ENCODE measurements at places on chromosomes 1 and 21.
A peak's percentile ranks its signal among the peaks of the same experiment; 100 is the strongest.

- DNase-seq, result peak; percentile 58
Observed at GRCh38 chr1:169529068-169529642, 43.4 kb upstream of the SLC19A2 start.

- DNase-seq, result no peak
Observed at GRCh38 chr1:245875581-245876261, 631.4 kb downstream of the SMYD3 start.

DNA sequence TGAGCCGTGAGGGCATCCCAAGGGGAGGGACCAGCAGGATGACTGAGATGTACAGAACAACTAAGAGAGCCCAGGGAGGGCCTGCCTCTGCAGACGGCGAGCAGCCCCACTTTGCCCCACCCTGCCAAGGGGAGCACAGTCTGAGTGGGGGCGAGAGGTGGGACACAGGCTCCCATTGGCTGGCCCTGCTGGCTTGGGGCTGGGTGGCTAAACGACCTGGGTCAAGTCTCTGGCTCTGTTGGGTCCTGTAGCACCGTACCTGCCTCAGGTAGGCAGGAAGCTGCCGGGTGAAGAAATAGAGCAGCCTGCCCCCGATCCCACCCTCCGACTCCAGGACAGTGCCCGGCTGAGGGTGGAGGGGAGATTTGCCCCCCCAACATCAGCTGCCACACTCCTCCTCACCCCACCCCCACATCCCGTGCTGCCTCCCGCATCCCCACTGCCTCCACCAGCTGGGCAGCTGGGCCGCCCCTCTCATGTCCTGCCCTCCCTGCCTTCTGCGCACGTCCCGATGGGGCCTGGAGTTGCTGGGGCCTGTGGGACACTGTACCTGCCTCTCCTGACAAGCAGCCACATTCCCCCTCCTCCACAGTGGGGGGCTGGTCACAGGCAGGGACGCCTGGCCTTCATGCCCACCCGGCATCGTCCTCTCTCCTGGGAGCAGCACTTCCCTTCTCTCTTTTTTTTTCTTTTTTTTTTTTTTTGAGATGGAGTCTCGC lies 12.6 kb upstream of the PLEKHG5 start:
- DNase-seq, result no peak

DNA sequence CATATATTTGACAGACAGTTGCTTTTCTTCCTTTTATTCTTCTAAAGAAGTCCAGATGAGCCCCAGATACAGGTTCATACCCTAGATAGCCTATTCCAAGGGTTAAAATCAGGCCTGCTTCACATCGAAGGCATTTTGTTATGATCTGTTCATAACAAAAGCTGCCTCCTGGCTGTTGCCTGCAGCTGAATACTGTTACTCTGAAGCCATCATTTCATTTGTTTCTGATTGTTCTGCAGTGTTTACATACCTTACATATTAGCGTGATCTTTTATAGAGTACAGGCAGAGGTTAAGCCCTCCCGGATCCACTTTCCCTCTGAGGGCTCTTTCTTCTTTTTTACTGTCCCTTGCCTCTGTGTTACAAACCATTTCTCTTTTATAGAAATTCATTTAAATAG lies 219.0 kb upstream of the HOOK1 start:
- DNase-seq, result peak; percentile 75

GRCh38 chr1:164949771-164950471 lies 390.9 kb downstream of the PBX1 start:
- DNase-seq, result no peak

DNA sequence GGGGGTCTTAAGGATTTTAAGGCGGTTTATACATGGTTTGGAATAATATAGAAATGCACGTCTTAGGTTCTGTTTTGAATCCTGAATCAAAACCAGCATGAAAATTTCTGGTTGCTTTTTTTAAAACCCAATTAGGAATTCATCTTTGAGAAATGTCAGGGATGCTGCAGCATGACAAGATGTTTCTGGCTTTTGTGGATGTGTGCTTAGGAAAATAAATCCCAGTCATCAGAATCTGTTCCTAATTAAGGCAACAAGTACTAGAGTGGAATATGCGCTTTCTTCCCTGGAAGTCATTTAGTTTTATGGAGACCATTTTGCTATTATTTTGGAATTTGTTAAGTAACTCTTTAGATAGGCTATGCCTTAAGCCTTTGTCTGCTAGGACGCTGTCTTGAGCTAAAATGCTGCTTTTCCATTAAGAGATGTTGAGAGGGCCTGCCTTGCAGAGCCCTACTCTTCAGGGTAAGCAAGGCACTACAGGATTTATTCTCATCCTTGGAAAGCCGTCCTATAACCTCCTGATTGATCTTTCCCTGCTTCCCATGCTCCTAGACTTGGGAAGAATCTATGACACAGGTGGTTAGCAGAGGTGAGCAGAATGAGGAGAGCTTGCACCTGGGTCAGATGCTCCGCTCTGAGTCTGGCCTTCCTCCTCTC lies 332.8 kb downstream of the DISC1 start:
- DNase-seq, result no peak

DNA sequence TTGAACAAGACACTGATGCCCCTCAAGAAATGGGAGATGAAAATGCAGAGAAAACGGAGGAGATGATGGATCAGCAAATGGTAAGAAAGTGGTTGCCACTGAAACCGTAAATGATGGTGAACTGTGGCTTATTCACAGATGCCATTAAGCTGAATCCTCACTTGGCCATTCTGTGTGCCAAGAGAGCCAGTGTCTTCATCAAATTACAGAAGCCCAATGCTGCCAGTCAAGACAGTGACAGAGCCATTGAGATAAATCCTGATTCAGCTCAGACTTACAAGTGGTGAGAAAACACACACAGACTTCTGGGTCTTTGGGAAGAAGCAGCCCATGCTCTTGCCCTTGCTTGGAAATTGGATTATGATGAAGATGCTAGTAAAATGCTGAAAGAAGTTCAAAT lies 52.5 kb downstream of the NBPF6 start:
- peak; percentile 67 for DNase-seq

- no peak for DNase-seq
Observed at GRCh38 chr1:205451759-205452164, 4.1 kb downstream of the BLACAT1 start.

GRCh38 chr1:24707687-24708086 lies 37.6 kb upstream of the CLIC4 start:
- DNase-seq, result peak; percentile 92

DNA sequence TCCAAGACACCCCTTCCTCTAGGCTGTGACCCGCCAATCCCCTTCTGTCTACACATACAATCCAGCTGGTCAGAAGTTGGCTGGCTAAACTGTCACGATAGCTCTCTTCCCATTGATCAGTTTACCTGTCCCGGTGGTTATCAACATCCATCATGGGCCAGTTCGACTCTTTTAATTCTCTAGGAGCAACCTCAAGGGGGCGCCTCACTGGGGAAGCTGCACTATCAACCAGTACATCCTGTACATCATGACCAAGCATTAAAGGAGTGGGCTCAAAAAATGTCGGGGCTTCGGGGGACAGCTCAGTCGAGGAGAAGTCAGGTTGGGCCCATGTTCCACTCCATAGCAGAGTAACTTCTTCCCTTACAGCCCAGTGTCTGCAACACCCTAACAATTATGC lies 53.2 kb upstream of the B3GALNT2 start:
- DNase-seq, result no peak

GRCh38 chr21:26119906-26120305 lies 50.7 kb downstream of the APP start:
- DNase-seq, result no peak

- no peak for DNase-seq
Observed at GRCh38 chr21:31442339-31442738, 98.3 kb upstream of the TIAM1 start.

GRCh38 chr1:245825128-245825901 lies 670.5 kb downstream of the KIF26B start:
- no peak for DNase-seq

GRCh38 chr1:85502625-85503083 lies 37.7 kb upstream of the DDAH1 start:
- DNase-seq, result peak; percentile 76

DNA sequence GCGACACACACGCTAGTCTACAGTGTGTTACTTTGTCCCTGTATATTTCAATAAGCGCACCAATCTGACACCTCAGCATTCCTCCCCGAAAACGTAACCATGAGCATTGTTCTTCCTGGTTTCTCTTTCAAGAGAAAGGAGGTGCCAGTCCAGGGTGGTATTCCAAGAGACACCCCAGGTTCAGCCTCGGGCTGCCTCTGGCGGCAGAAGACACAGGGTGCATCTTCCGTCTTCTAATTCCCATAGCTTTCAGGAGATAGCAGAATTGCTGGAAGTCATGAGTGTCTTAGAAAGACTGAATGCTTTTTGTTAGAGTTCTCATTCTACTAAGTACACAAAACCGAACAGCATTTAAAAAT lies 15.9 kb upstream of the RGS8 start:
- no peak for DNase-seq

DNA sequence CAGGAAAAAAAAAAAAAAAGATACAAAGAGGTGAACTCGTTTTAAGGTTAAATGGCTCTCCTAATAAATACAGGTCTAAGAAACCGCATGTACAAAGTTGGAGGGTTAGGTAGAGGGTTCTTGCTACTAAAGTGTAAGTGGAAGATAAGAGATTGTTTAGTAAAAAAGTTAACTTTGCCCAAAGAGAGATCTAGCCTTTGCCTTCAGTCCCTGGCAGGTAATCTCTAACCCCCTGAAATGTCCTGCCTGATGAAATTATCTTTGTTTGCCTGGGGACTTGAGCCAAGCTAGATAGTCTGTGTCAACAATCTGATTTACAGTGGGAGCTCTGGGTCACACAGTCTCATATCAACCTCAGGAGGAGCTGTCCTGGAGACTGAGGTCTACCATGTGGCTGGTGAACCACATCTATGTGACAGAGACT lies 57.6 kb downstream of the TRIM33 start:
- DNase-seq, result no peak

GRCh38 chr1:170133766-170134495 lies 11.8 kb upstream of the NTMT2 start:
- DNase-seq, result no peak

- no peak for DNase-seq
Observed at GRCh38 chr1:199322278-199322677, 683.4 kb downstream of the PTPRC start.

DNA sequence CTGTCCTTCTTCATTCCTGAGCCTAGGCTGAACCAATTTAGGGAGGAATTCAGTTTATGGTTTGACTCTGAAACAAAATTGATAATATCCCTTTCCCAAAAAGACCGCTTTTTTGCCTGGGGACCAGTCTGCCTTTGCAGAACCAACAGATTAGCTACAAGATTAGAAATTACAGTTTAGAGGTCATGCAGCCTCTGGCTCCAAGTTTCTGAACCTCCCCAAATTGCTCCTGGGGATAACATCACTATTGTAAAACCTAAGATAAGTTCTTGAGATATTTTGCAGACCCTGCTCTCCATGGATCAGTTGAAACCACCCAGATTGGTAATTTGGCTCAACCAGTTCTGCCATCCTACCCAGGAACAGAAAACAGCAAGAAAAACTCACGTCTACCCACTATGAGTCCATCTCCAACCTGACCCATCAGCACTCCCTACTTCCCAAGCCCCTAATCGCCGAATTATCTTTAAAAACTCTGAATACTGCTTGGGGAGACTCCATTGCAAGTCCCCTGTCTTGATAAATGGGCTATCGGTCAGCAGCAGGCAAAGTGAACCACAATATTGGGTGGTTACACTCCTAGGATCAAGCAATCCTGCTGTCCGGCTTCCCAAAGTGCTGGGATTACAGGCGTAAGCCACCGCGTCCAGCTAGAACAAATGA lies 605 bp upstream of the RABGGTB start:
- no peak for DNase-seq

GRCh38 chr21:44549525-44550211 lies 1.6 kb downstream of the KRTAP10-2 start:
- no peak for DNase-seq

GRCh38 chr1:166612886-166613285 lies 226.4 kb upstream of the POGK start:
- no peak for DNase-seq

- DNase-seq, result no peak
Observed at GRCh38 chr1:177592624-177593023, 377.2 kb downstream of the SEC16B start.

DNA sequence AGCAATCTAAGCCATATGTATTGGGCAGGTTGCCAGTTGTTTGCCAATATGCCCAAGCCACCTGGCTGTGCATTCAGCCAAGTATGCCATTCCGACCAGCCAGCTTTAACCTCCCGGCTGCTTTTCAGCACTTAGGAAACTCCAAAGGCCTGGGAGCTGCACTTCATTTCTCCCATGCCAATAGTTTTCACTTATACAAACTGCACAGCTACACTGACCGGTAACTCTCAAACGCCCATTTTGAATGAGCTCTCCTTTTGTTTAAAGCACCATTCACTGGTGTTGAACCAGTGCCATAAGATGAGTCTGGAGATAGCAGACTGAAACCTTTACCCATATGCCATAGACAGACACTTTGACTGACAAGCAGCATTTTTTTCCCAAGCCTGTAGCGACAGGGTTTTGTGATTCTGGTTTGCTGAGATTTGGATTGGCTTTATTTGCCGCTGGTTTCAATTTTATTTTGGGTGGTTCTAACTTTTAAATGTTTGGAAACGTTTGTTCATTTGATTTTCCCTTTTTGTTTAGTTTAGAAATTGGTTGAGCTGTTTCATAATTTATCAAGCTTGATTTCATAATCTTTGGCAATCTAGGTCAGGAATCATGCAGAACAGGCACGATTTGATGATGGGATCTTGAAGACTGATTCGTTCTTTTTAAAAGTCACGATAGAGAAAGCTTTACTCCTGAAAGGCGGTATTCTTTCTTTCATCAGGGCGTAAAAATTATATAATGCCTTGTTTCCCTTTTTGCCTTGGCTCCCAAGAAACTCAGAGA lies 144.6 kb downstream of the NFIA start:
- no peak for DNase-seq

GRCh38 chr1:121483234-121483633 lies 298.5 kb downstream of the SRGAP2C start:
- DNase-seq, result no peak

DNA sequence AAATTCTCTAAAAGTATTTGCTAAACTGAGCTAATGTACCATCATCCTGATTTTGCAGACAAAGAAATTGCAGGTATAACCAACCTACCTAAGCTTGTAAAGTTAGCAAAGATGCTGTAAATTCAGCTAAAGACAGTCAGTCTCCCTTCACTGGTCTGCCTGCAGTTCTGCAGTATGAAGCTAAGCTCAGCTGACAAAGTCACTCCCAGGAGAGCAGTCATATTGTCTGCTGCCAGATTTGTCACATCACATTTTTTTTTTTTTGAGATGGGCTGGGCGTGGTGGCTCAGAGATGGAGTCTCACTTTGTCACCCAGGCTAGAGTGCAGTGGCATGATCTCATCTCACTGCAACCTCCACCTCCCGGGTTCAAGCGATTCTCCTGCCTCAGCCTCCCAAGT lies 8.9 kb upstream of the CMPK1 start:
- DNase-seq, result no peak

DNA sequence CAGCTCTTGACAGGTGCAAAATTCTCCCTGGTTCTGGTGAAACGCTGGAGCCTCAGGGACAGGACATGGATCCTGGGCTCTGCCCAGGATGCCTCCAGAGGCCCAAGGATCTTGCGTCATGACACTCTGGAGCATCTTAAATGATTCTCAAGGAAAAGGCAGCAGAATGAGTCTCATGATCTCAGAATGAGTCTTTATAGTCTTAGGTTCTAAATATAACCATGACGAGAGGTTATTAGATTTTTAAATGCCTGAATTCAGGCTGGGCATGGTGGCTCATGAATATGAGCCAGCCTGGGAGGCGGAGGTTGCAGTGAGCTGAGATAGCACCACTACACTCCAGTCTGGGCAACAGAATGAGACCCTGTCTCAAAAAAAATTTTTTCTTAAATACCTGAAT lies 55.5 kb downstream of the ECE1 start:
- DNase-seq, result peak; percentile 69

- no peak for DNase-seq
Observed at GRCh38 chr1:184214128-184214527, 162.6 kb downstream of the TSEN15 start.

- no peak for DNase-seq
Observed at GRCh38 chr1:70264839-70265238, 43.7 kb downstream of the SRSF11 start.

All from LHCN-M2 (cell line).